Activated effector memory CD4-positive, alpha-beta T cell treated with anti-CD3 and anti-CD28 coated beads, Interleukin-2, amount 50 U/mL, for 16 hours (primary cell): ENCODE measurements at places on chromosomes 2 and 18.

DNA sequence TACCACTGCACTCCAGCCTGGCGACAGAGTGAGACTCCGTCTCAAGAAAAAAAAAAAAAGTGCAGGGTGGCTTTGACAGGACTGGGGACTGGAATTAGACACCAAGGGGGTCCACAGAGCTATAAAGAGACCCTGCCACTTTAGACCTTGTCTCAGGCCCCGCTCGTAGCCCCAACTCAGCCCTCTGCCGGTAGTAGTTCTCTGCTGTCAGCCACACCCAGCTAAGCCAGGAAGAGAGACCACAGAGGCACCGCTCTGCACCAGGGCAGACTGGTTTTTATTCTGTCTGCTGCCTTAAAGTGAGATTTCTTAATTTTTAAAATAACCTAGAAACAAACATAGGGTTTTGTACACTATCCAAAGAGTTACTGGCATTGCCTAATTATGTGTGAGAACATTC, 66.0 kb downstream of the STEAP3 start:
- no peak for DNase-seq

DNA sequence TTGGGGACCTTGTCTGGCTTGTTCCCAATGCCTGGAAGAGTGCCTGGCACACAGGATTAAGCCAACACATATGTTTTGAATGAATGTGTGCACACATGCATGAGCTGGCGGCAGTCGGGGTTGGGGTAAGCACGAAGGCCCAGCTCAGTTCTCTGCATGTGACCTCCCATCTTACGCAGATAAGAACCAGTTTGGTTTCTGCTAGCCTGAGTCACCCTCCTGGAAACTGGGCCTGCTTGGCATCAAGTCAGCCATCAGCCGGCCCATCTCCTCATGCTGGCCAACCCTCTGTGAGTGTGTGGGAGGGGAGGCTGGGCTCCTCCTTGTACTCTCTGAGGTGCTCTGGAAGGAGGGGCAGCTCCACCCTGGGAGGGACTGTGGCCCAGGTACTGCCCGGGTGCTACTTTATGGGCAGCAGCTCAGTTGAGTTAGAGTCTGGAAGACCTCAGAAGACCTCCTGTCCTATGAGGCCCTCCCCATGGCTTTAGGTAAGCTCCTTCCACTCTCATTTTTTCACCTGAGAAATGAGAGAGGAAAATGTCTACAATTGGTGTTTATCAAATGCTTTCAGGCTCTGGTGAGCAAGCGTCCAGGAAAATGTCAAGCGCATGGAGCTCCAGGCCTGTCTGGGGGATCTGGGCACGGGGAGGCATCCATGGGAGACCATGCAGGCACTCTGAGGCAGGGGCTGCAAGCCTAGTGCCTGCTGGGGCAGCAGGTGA, 9.7 kb upstream of the IL1RN start:
- DNase-seq = peak; percentile 68

GRCh38 chr2:9286554-9287399, 80.2 kb downstream of the ASAP2 start:
- DNase-seq = no peak

DNA sequence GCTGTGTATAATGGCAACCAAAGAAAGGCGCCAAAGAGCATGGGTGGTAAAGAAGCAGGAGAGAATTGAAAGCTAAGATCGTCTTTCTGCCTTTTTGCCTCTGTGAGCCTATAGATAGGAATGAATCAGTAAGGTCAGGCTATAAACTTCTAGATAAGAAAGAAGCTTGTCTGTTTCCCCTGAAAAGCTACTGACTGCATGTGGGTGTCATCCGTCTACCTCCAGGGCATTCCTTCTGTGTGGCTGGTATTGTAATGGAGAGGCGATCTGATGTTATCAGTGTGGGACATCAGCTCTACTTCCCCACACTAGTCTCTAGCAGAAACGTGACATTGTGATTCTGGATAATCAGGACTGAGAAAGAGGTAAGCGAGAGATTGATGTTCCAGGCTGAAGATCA, 63.4 kb upstream of the PLA2R1 start:
- DNase-seq = no peak

- no peak for DNase-seq
These were observed 641.6 kb downstream of the SUCLG1 start for GRCh38 chr2:83817511-83817910.

- DNase-seq = no peak
These were observed 21.5 kb upstream of the GMCL1 start for GRCh38 chr2:69807821-69808540.
